ENCODE measurements at places on chromosomes 3 and 15. TPM values are rescaled to one million over a fixed set of nuclear protein-coding genes. Genes with fewer than 3 reads are reported as not detected.

GRCh38 chr15:99090938-99091337 lies 13.9 kb upstream of the SYNM start:
- H3K27me3 ChIP-seq = no peaks in the 10 kb centered on the region
- no peaks in the 10 kb centered on the region for H3K36me3 ChIP-seq
- no peak overlapping the region for H3K4me3 ChIP-seq
- DNase-seq = no peak
- no peak overlapping the region for H3K27ac ChIP-seq
- no peaks in the 10 kb centered on the region for H3K4me1 ChIP-seq

GRCh38 chr3:51340989-51341636 lies 44.0 kb upstream of the MANF start:
- peaks cover 24% of the 10 kb centered on the region for H3K4me1 ChIP-seq
- H3K27ac ChIP-seq = peak overlapping the region; percentile 79
- H3K27me3 ChIP-seq = no peaks in the 10 kb centered on the region
- no peak for DNase-seq
- no peaks in the 10 kb centered on the region for H3K36me3 ChIP-seq
- no peak overlapping the region for H3K4me3 ChIP-seq

DNA sequence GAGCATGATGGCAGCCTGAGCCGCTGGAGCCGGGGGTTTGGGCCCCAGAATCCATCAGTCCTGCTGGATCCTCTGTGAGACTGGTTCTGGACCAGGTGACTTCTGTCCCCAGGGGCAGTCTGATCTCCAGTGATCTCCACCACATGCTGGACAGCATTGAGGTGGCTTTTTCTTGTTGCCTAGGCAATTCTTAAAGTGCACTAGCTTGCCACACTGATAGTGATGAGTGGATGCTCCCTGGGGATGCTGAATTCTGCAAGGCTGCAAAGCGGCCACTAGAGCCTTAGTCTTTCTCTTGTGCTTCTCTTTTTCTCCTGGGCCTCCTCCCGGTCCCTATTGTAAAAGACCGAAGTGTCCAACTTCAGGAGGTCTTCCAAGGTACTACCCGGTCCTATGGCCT lies 70.4 kb upstream of the ATP11B start:
- H3K27me3 ChIP-seq = no peaks in the 10 kb centered on the region
- no peak for DNase-seq
- H3K27ac ChIP-seq = no peak overlapping the region
- no peaks in the 10 kb centered on the region for H3K4me1 ChIP-seq

DNA sequence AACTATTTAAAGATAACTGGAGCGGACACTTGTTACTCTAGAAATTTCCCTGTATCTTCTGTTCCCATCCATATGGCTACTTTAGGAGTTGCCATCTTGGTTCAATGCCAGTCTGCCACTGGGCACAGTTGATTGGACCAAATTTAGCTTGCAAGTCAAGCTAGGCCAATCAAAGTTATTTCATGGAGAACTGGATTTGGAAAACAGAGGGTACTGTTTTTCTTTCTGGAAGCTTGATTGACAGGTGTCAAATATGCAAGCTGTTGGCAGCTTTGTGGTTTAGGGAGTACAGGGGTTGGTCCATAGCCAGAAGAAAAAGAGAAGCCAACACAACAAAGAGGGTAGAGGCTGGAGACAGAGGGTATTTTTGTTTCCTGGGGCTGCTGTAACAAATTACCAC lies 33.4 kb upstream of the KLHL25 start:
- no peak overlapping the region for H3K27ac ChIP-seq
- no peaks in the 10 kb centered on the region for H3K4me1 ChIP-seq
- H3K4me3 ChIP-seq = no peak overlapping the region

GRCh38 chr3:171678971-171679492 lies 131.3 kb downstream of the PLD1 start:
- no peaks in the 10 kb centered on the region for H3K4me1 ChIP-seq
- no peak overlapping the region for H3K27ac ChIP-seq
- H3K27me3 ChIP-seq = no peaks in the 10 kb centered on the region
- no peak for DNase-seq

GRCh38 chr3:123629747-123630047 lies 44.8 kb upstream of the HACD2 start:
- H3K36me3 ChIP-seq = peaks cover 56% of the 10 kb centered on the region
- peaks cover 14% of the 10 kb centered on the region for H3K4me1 ChIP-seq
- no peak for DNase-seq
- no peak overlapping the region for H3K27ac ChIP-seq

DNA sequence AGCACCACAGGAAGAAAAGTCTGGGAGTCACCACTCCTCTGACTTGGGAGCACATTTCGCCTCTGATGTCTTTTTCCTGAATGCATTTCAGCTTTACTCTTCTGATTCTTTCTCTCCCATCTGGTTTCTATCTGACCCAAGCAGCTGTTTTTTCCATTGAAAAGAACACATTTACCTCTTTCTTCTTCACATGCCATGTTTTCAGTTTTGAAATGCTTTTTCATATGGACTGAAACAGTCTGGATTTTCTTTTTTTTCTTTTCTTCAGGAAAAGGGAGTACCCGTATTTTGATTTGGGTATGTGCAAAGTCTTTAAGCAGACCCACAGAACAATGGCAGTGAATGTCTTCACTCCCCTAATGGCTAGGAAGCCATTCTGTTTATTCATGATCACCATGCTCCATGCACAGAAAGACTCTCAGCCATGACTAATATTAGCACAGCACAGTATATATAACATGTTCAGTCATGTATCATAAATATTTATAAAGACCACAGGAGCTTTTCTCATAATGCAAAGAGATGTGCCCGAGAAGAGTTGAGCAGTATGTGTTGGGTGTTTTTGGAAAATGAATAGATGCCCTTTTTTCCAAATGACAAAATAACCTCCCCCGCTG lies 82.7 kb upstream of the LRIG1 start:
- no peak overlapping the region for H3K27ac ChIP-seq
- H3K4me1 ChIP-seq = no peaks in the 10 kb centered on the region
- H3K4me3 ChIP-seq = no peak overlapping the region
- H3K36me3 ChIP-seq = no peaks in the 10 kb centered on the region
- H3K27me3 ChIP-seq = no peaks in the 10 kb centered on the region

GRCh38 chr15:27608248-27608647 lies 490.9 kb downstream of the OCA2 start:
- H3K4me1 ChIP-seq = no peaks in the 10 kb centered on the region
- H3K36me3 ChIP-seq = no peaks in the 10 kb centered on the region
- H3K27me3 ChIP-seq = no peaks in the 10 kb centered on the region
- no peak overlapping the region for H3K4me3 ChIP-seq
- DNase-seq = no peak

- no peak overlapping the region for H3K27ac ChIP-seq
- H3K36me3 ChIP-seq = peaks cover 5% of the 10 kb centered on the region
- H3K27me3 ChIP-seq = no peaks in the 10 kb centered on the region
- no peak for DNase-seq
- H3K4me1 ChIP-seq = peaks cover 9% of the 10 kb centered on the region
These were observed 27.3 kb downstream of the ABHD2 start for GRCh38 chr15:89115547-89115946.

GRCh38 chr15:55683376-55683775 lies 59.6 kb downstream of the PRTG start:
- H3K36me3 ChIP-seq = no peaks in the 10 kb centered on the region
- H3K4me1 ChIP-seq = no peaks in the 10 kb centered on the region
- no peak overlapping the region for H3K27ac ChIP-seq

- no peak within 1 kb of the TSS for H3K27ac ChIP-seq
- DNase-seq = no peak
- H3K36me3 ChIP-seq = no peaks in the 10 kb centered on the region
- H3K4me3 ChIP-seq = no peak within 1 kb of the TSS
These were observed at the start of gene HTR3D for GRCh38 chr3:184031187-184031792. TSS of gene HTR3D (plus strand) at chr3:184031742. CDS start at chr3:184031742, 0 bp downstream.

- H3K27ac ChIP-seq = peak overlapping the region; percentile 26
- peaks cover 8% of the 10 kb centered on the region for H3K4me1 ChIP-seq
- no peaks in the 10 kb centered on the region for H3K27me3 ChIP-seq
These were observed 211.7 kb downstream of the DTWD1 start for GRCh38 chr15:49832511-49832910.

DNA sequence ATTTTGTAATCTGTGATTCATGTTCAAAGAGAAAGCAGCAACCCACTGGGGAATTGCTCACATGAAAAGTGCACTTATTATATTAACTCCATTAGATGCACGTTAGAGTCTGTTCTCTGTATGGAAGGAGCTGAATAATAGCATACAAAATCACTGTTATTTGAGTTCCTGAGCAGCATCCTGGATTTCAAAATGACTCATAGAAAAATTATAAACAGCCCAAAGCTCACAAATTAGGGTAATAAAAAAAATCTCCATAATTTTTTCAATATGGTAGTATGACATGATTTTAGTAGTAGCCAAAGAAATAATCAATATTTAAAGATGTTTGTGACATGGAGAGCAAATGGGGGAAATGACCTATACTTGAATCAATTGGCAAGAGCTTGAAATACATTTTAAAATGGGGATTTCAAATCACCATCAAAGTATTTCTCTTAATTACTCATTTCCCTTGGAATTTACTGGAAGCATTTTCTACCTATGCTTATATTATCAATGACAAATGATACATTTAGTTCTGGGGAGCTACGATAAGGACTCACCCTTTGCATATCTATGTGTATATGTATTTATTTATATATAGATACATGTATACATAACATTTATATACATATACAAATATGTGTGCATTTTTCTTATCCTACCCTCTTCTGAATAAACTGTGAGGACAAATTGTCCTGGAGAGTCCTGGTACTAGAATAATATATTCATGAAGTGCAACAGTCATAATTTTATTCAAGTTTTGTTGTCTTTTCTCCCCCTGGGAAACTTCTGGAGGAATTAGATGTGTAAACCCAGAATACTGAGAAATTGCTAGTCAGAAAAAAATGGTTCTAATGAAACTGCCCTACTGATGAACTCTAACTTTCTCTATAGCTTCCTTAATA lies 116.3 kb downstream of the RPL22L1 start:
- H3K4me3 ChIP-seq = no peak overlapping the region
- peaks cover 31% of the 10 kb centered on the region for H3K4me1 ChIP-seq
- no peaks in the 10 kb centered on the region for H3K36me3 ChIP-seq
- peak; percentile 59 for DNase-seq
- H3K27ac ChIP-seq = peak overlapping the region; percentile 73

GRCh38 chr3:33658621-33658990 lies 59.4 kb downstream of the CLASP2 start:
- H3K27me3 ChIP-seq = no peaks in the 10 kb centered on the region
- H3K4me3 ChIP-seq = peak overlapping the region; percentile 55
- no peak for DNase-seq
- peaks cover 13% of the 10 kb centered on the region for H3K4me1 ChIP-seq

Gene SLC28A1
- not detected for total RNA-seq

Gene MITF
- 34.3 TPM for total RNA-seq

Gene ISLR
- 14.0 TPM for total RNA-seq

Gene CFAP20DC
- total RNA-seq = 3.8 TPM

Gene ANP32A
- total RNA-seq = 46.2 TPM

Gene CTDSPL
- total RNA-seq = 31.8 TPM

Gene EFCAB12
- total RNA-seq = under 0.01 TPM
